ENCODE measurements at places on chromosomes 4 and X.

GRCh38 chr4:7442574-7443162, 7.9 kb upstream of the PSAPL1 start:
- no peak for DNase-seq

- DNase-seq = no peak
Observed at GRCh38 chrX:41512394-41512793, 65.3 kb downstream of the NYX start.

GRCh38 chr4:27100713-27101112, 240.1 kb downstream of the STIM2 start:
- no peak for DNase-seq

DNA sequence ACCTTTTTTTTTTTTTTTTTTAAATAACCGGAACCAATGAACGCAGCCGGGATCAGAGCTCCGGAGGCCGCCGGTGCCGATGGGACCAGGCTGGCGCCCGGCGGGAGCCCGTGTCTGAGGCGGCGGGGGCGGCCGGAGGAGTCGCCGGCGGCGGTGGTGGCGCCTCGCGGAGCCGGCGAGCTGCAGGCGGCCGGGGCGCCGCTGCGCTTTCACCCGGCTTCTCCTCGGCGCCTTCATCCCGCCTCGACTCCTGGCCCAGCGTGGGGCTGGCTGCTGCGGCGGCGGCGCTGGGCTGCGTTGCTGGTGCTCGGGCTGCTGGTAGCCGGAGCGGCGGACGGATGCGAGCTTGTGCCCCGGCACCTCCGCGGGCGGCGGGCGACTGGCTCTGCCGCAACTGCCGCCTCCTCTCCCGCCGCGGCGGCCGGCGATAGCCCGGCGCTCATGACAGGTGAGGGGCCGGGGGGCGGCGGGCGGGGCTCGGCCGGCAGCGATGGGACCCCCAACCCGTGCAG, 337 bp downstream of the STIM2 start:
- no peak for DNase-seq

DNA sequence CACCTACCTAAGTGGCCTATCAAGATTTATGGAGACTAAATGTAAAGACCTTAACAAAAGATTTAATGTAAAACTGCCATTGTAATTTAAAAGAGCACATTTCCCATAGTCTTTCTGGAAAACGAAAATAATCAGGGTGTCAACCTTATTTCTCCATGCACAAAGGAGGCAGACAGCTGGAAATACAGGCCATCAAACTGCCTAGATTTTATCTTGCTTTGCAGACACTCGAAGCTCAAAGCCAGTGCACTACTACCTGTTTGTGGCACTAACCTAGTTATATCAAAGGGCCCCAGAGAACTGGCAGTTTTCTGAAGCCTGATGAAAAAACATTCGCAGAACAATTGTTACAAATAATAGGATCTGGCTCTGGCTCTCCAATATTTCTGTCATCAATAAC, 863.9 kb downstream of the STPG2 start:
- no peak for DNase-seq

DNA sequence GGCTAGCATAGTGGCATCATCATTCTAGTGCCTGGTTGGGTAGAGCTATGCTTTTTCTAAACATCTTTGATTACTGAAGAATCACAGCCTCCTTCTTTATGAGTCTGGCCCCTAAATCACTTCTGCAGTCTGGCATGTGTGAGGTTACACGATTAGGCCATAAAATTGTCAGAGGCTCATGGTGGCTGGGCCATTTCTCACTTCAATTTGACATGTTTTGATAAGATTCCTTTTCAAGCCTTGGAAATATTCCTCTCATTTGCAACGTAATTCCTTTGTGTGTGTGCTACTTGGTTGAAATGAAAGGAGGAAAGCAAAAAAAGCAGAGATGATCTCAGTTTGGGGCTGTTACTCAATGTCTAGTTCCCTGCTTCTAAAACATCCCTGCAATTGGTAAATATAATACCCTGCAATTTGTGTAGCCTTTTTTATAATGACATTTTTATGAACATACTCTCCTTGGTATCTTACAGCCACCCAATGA, 6.2 kb downstream of the CCKAR start:
- no peak for DNase-seq

- no peak for DNase-seq
Observed at GRCh38 chrX:148691456-148691855, 191.0 kb downstream of the AFF2 start.

- no peak for DNase-seq
Observed at GRCh38 chrX:46698691-46699090, 60.2 kb downstream of the SLC9A7 start.

DNA sequence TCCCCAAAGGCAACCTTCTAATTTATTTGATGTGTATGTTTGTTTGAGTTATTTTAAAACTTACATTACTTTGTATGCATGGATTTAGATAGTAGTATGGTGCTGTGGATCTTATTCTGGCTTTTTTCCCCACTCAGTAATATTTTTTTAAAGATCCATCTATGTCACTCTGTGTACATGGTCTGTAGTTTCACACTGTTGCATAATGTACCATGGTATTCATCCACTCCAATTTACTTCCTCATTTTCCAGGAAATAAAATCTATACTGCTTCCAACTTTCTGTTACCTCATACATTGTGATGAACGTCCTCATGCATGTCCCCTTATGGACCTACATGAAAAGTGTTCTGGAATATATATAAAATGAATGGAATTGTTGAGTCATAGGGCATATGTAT, 17.6 kb downstream of the ARMCX2 start:
- DNase-seq = no peak

DNA sequence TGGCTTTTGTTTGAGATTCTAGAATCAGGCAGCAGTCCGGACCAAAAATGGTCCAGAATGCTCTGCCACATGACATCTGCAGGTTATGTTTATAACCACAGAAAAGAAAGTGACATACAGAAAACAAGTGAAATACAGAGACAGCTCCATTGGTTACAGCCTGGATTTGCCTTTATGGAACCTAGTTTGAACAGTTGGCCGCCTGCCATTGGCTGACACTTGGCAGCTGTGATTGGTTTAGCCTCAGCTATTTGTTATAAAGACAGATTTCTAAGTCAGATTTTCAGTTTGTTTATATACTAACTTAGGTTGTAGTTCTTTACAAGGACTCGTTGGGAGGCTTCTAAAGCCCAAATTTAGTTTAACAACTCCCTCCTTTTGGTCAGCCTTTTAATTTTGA, 40.8 kb upstream of the IL9R start:
- no peak for DNase-seq

DNA sequence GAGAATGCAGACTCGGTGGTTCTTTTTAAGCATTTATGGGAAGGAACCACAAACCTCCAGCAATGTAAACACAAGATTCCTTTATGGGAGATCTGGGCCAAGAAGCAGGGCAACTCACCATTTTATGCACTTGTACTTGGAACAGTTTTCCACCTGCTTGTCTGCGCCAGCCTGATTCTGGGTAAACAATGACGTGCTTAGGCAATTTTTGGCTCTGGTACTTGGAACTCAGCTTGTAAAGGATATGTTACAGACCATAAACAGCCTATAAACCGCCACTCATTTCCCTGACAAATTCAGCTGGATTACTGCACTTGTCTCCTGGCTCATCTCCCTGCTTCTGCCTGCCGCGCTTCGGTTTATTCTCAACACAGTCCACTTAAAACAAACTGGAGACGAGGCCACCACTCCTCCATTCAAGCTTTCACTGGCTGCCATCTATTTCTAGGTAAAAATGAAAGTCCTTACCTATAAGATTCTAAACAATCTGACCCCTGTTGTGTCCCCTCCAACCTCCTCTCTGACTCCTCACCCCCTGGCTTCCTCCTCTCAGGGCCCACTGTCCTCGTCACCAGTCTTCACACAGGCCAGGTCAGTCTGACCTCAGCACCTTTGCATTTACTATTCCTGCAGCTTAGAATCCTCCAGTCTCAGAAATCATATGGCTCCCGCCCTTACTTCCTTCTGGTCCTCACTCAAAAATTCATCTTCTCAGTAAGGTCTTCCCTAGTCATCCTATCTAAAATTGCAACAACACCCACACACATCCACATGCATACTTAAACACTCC, 205.9 kb upstream of the GALNT7 start:
- DNase-seq = peak; percentile 73

- DNase-seq = no peak
Observed at GRCh38 chrX:7926914-7927258, 327 bp downstream of the PNPLA4 start.

- DNase-seq = no peak
Observed at GRCh38 chrX:109967156-109967555, 35.8 kb upstream of the TMEM164 start.

- DNase-seq = no peak
Observed at GRCh38 chrX:110000847-110001713, 1.8 kb upstream of the TMEM164 start.

GRCh38 chrX:40267334-40268187, 169.8 kb upstream of the BCOR start:
- DNase-seq = no peak

DNA sequence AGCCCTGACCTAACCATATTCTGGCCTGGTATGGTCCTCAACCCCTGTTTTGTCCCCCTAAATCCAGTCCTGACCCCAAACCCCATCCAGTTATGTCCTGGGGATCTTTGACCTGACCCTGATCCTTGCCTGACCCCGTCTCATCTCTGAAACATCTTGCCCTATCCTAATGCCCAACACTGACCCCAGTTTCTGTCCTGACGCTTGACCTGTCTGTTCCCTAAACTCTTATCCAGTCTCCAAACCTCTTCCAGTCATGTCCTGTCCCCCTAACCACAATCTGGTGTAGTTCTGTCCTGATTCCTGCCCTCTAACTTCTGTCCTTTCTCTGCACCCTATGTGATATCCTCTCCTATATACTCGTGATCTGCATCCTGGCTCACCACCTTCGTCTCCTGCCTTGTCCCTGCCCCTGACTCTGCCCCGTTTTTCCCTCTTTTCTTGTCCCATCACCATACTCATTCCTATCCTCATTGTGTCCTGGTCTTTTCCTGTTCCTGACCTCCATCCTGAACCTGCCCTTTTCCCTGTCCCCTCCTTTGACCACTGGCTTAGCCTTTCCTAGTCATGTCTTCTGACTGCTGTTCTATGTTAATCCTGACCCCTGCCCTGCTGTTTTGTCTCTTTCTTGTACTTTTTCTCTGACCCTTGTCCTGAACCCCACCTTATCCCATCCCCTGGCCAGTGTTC, 4.6 kb upstream of the CCDC120 start:
- no peak for DNase-seq

DNA sequence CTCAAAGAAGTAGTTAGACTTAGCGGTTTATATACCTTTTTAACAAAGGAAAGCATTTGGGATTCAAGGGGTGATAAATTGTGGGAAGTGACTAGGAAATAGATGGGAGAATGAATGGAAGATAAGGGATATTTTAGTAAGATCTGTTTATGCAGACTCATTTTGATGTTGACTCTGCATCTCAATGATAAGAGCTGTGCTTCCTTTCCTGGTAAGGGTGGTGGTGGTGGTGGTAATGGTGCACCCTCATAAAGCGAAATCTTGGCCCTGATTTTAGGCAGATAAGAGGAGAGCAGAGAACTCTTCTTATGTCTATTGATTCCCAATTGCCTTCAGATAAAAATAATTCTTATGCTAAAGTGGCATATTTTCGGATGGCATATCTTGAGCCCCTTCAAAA, 197.1 kb downstream of the SPRY1 start:
- no peak for DNase-seq

DNA sequence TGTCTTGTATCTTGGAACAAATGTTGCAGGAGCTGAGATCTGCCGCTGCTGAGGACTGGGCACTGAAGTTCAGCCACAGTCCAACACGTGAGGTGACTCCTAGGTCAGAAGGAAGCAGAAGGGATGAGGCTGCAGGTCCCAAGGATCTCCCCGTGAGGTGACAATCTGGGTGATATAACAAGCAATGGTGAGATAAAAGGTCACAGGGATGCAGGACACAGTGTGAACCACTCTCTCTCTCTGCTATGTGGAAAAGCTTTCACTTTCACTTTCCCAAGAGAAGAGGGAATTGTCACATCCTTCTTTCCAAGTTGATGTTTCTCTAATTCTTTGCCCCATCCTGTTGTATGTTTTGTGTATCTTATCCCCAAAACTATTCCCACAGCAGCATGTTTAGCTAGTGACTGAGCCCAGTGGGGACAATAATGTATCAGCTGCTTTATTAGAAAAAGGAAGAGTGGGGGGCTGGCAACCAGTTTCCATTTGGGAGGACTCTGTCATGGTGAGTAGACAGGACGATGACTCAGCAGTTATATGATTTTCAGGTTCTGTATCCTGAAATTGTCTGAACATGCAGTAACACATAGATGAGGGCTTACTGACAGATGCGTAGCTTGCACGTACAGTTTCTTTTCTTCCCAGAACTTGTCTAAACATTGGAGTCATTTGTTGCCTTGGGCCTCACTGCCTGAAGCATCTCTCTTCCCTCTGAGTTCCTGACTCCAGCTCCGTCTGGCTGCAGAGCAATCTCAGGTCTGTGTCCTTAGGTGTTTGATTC, 1415.8 kb upstream of the TENM3 start:
- no peak for DNase-seq

GRCh38 chr4:71333960-71334359, 4.9 kb upstream of the SLC4A4 start:
- DNase-seq = no peak

- no peak for DNase-seq
Observed at GRCh38 chr4:140239311-140239710, 85.3 kb upstream of the MAML3 start.

- no peak for DNase-seq
Observed at GRCh38 chr4:184097241-184097605, 120.5 kb downstream of the ENPP6 start.

DNA sequence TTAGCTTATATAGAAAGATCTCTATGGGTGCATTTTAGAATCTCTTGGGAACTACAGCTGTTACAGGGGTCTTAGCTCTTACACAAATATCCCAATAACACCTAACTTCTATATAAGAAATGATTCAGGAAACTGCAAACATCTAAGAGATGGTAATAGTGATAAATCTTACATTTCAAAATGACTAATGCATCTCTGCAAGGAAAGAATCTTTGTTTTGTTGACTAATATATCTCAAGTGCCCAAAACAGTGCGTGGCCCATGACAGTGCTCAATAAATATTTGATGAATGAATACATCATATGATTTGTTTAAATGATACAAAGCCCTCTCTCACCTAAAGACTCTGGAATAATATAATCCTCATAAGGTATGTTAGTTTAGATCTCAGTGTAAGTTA, 47.5 kb downstream of the CENPE start:
- DNase-seq = no peak

DNA sequence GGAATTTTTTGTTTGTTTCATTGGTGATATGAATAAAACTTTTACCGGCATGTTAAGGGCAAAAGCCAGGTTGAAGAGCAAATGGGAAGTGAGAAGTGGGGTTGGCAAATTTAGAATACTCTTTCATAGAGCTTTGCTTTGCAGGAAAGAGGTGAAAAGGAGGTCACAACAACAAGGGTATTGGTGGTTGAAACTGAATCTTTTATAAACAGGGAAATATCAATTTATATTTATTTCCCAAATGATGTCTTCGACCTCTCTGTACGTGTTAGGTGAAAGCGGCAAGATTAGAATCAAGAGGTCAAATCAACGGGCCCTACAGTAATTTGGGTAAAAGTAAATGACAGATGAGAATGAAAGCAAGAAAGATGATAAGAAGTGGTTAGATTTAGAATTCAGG, 3.4 kb downstream of the SMR3A start:
- DNase-seq = no peak

- no peak for DNase-seq
Observed at GRCh38 chrX:115360220-115360781, 70.8 kb downstream of the LUZP4 start.

Data from SHP77 treated with DMSO at 0.1 percent for 48 hours (cell line).